ENCODE measurements at places on chromosomes 5 and 9. TPM values are rescaled to one million over a fixed set of nuclear protein-coding genes. Genes with fewer than 3 reads are reported as not detected.

- no peak for DNase-seq
Observed at GRCh38 chr9:543478-543877, 298.0 kb upstream of the DMRT1 start.

The KCNT1 gene
- 0.68 TPM for total RNA-seq

The ARID3C gene
- total RNA-seq = not detected

- DNase-seq = no peak
Observed at GRCh38 chr5:61275841-61276240, 56.2 kb upstream of the ZSWIM6 start.

DNA sequence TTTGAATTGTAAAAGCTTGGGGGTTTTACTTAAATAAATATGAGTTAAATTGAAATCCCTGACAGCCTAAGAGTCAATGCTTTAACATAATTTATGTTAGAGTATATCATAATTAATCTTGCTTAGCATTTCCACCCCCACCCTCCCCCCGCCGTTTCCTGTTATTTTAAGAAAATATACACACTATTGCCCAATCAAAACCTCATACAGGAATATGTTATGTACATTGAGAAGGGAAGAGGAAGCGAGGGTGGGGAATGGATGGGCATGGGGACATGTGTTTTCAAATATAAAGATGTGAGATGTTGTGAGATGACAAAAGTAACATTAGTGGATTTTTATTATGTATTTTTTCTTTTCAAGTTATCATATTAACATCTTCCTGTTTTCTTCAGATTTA is 561.1 kb upstream of the MEF2C start:
- DNase-seq = no peak

All from H9 (cell line).